ENCODE measurements at places on chromosomes 13 and 19.

- no peak overlapping the region for H3K27ac ChIP-seq
- peak; percentile 69 for DNase-seq
- no peak overlapping the region for H3K4me3 ChIP-seq
- H3K4me1 ChIP-seq, result no peaks in the 10 kb centered on the region
Observed at GRCh38 chr13:75960538-75960994, 324.4 kb downstream of the LMO7 start.

GRCh38 chr19:9986787-9987281, 23.5 kb downstream of the COL5A3 start:
- H3K4me1 ChIP-seq, result no peaks in the 10 kb centered on the region
- no peak overlapping the region for H3K27ac ChIP-seq
- no peak overlapping the region for H3K4me3 ChIP-seq
- H3K27me3 ChIP-seq, result peaks cover 13% of the 10 kb centered on the region
- no peaks in the 10 kb centered on the region for H3K36me3 ChIP-seq

DNA sequence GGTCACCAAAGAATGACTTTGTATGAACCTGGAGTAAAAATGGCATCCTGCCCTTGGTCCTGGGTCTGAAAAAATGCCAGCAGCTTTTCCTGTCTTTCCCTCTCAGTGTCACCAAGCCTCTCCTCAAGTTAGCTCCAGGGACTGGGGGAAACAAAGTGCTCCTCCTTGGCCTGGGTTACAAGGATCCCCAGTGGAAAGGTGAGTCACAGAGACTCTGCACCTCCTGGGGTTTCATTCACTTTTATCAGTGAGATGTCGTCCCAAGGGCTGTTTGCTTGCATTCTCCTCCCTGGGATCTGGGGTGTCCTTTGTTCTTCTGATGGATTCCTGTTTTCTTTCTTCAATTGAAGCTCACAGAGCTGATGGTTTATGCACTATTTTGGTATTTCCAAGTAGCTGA, 93.2 kb upstream of the CSNK1A1L start:
- no peaks in the 10 kb centered on the region for H3K27me3 ChIP-seq
- H3K4me1 ChIP-seq, result no peaks in the 10 kb centered on the region

- no peaks in the 10 kb centered on the region for H3K4me1 ChIP-seq
- no peaks in the 10 kb centered on the region for H3K27me3 ChIP-seq
- no peak overlapping the region for H3K27ac ChIP-seq
- H3K4me3 ChIP-seq, result no peak overlapping the region
Observed at GRCh38 chr19:52198678-52199077, 8.8 kb downstream of the PPP2R1A start.

GRCh38 chr19:16077984-16078758, 1.9 kb downstream of the TPM4 start:
- H3K4me3 ChIP-seq, result peak overlapping the region; percentile 85
- H3K36me3 ChIP-seq, result peaks cover 9% of the 10 kb centered on the region
- H3K27me3 ChIP-seq, result no peaks in the 10 kb centered on the region
- no peak for DNase-seq
- H3K4me1 ChIP-seq, result peaks cover 13% of the 10 kb centered on the region

DNA sequence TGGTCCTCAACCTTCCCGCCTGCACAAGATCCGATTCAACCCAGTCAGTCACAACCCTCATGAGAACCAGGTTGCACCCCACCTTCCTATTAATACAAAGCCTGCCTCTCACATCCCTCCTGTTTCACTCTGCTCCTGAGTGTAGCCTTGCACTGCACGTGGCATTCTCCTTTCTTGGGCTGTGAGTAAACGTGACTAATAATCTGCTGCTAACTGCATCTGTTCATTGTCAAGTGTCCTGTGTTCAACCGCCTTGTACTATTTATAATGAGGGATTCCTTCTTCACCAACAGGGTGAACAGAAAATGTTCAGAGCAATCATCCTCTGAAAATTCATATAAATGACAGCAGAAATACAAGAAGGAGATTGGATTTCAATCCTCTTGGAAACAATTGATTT, 1608.2 kb downstream of the SLITRK5 start:
- no peaks in the 10 kb centered on the region for H3K36me3 ChIP-seq
- no peaks in the 10 kb centered on the region for H3K27me3 ChIP-seq
- H3K27ac ChIP-seq, result no peak overlapping the region
- no peak overlapping the region for H3K4me3 ChIP-seq

DNA sequence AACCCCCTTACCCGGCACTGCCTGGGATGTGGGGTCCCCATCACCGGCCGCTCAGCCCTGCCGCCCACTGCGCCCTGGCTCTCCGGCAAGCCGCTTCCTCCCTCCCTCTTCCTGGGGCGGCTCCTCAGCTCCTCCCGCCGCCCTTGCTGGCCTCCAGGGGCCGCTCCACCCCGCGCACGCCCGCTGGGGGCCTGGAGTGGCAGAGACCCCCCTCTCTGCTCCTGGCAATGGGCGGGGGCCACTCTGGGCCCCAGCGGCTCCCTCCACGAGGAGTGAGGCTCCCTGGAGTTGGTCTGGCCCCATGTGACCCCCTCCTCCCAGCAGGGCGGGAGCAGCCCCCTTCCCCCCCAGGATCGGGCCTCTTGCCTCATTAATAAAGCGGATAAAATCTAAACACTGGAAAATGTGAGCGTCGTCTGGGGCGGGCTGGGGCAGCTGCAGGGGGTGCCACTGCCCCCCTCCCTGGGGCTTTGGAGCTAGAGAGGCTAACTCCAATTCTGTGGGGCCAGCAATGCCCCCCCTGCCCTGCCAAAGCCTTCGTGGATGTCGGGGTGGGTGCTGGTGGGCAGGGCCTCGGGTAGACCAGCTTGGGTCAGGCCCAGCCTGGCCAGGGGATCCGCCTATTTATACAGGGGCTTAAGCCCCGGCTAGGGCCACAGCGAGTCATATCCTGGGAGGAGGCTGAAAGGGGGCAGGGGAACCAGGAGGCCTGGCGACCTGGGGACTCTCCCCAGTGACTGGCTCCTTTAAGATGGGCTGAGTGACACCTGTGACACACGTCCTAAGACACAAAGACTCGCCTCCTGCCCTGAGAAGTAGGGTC, at the start of gene PTGER1:
PTGER1 (minus strand) TSS at position 104 of the 823 bp plus-strand sequence. CDS start 1,034 bp downstream, outside the sequence.
- H3K4me1 ChIP-seq, result peaks cover 47% of the 10 kb centered on the region
- no peak within 1 kb of the TSS for H3K27ac ChIP-seq
- H3K36me3 ChIP-seq, result peaks cover 12% of the 10 kb centered on the region
- peak; percentile 51 for DNase-seq
- peak within 1 kb of the TSS; percentile 48 for H3K4me3 ChIP-seq

GRCh38 chr13:59873856-59874255, 289.9 kb downstream of the DIAPH3 start:
- peaks cover 6% of the 10 kb centered on the region for H3K36me3 ChIP-seq
- no peak for DNase-seq

DNA sequence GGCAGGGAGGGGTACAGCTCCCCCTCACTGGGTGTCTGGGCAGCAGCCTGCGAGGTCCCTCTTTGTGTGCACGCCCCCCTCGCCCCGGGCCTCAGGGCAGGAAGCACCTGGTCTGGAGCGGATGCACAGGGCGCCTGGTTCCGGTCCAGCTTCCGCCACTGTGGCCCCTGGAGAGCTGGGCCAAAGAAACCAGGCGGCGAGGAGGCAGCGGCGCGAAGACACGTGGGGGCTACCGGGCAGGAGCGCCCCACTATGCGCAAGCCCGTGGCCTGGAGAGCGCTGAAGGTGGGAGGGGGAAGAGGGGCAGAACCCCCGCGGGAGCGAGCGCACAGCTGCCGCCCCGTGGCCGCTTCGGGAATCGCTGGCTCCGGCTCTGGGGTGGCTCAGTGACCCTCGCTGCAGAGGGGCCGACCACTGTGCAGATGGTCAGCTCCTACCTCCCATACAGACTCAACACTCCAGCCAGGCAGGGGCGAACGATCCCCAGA, 1.7 kb upstream of the LYL1 start:
- H3K27ac ChIP-seq, result peak overlapping the region; percentile 95
- DNase-seq, result peak; percentile 99
- peaks cover 5% of the 10 kb centered on the region for H3K36me3 ChIP-seq
- no peaks in the 10 kb centered on the region for H3K27me3 ChIP-seq

GRCh38 chr13:49636705-49637104, 8.4 kb downstream of the ARL11 start:
- no peaks in the 10 kb centered on the region for H3K27me3 ChIP-seq
- H3K27ac ChIP-seq, result no peak overlapping the region
- no peak overlapping the region for H3K4me3 ChIP-seq
- H3K36me3 ChIP-seq, result peaks cover 6% of the 10 kb centered on the region
- DNase-seq, result no peak

DNA sequence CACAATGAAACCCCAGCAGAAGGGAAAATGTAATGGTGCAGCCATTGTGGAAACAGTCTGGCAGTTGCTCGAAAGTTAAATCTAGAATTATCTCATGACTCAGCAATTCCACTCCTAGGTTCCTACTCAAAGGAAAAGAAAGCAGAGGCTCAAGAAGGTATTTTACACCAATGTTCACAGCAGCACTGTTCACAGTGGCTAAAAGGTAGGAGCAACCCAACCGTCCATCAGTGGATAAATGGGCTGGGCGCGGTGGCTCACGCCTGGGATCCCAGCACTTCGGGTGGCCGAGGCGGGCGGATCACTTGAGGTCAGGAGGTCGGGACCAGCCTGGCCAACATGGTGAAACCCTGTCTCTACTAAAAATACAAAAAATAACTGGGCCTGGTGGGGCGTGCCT, 25.9 kb downstream of the ZFR2 start:
- DNase-seq, result peak; percentile 24
- H3K27me3 ChIP-seq, result no peaks in the 10 kb centered on the region
- no peak overlapping the region for H3K27ac ChIP-seq
- H3K4me1 ChIP-seq, result no peaks in the 10 kb centered on the region
- H3K4me3 ChIP-seq, result no peak overlapping the region

DNA sequence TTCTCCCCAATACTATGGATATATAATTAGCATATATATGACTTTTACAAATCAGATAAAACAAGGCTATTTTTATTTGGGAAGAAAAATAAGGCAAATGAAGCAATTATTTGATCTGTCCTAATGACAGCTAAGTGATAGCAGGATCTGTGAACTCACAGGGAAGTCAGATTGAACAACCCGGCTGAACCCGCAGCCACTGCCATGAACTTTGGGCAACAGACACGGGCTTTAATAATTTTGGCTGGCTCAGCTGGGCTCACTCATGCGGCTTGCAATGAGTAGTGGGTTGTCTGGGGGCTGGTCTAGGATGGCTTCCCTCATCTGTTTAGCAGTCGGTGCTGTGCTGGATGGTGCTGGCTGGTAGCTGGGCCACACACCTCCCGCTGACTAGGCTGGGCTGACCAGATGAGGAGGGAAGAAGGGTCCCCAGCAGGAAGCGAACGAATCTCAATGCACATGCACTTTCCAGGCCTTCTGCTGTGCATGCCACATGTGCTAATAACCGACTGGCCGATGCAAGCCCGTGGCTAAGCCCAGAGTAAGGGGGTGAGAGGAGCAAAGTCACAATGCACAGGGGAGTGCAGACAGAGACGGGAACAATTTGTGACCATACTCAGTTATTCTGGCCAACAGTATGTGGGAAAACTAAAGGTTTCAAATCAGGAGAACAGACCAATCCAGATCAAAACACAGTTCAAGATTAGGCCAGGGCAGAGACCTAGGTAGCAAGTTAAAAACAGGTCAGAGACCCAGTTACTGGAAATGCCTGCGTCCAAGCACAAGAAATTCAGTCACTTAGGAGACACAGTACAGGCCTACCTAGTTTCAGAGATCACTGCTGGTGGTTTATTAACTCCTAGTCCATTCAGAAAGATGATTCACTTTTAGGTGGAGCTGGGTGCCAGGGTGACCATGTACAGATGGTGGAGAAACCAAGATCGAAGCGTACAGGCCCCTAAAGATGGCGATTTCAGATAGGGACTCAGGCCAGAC, 22.3 kb downstream of the CRYL1 start:
- no peaks in the 10 kb centered on the region for H3K27me3 ChIP-seq
- DNase-seq, result no peak
- no peak overlapping the region for H3K27ac ChIP-seq
- peaks cover 3% of the 10 kb centered on the region for H3K36me3 ChIP-seq

DNA sequence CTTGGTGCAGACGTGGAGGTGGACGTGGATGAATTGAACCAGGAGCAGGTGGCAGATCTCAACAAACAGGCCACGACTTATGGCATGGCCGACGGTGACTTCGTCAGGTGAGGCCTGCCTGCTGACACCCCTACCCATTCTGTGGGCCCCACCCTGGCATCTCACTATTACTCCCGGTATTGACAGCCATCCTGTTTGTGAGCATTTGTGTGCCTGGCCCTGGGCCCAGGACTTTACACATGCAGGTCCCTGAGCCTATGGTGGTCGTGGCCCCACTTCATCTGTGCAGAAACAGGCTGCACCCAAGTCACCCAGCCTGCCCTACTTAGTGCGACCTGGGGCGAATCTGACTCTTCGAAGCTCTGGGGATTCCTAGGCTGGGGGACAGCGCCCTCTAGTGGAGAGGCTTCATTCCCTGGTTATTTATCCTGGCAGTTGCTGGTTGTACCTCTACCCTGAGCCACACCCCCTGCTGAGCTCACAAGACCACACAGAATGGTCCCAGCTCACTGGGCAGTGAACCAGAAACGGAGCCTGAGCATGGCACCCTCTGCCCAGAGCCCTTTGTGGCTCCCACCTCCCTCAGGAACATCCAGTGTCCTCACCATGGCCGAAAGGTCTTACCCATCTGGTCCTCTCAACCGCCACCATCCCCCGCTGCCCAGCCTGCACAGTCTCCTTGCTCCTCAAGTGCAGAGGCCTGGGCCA, 16.9 kb downstream of the ZNF296 start:
- H3K36me3 ChIP-seq, result peaks cover 21% of the 10 kb centered on the region
- no peak overlapping the region for H3K27ac ChIP-seq
- peak; percentile 92 for DNase-seq
- H3K4me1 ChIP-seq, result no peaks in the 10 kb centered on the region
- H3K4me3 ChIP-seq, result no peak overlapping the region

- H3K4me3 ChIP-seq, result no peak overlapping the region
- peaks cover 30% of the 10 kb centered on the region for H3K4me1 ChIP-seq
- DNase-seq, result peak; percentile 50
- H3K27ac ChIP-seq, result no peak overlapping the region
Observed at GRCh38 chr19:47032171-47032811, 12.7 kb downstream of the NPAS1 start.

DNA sequence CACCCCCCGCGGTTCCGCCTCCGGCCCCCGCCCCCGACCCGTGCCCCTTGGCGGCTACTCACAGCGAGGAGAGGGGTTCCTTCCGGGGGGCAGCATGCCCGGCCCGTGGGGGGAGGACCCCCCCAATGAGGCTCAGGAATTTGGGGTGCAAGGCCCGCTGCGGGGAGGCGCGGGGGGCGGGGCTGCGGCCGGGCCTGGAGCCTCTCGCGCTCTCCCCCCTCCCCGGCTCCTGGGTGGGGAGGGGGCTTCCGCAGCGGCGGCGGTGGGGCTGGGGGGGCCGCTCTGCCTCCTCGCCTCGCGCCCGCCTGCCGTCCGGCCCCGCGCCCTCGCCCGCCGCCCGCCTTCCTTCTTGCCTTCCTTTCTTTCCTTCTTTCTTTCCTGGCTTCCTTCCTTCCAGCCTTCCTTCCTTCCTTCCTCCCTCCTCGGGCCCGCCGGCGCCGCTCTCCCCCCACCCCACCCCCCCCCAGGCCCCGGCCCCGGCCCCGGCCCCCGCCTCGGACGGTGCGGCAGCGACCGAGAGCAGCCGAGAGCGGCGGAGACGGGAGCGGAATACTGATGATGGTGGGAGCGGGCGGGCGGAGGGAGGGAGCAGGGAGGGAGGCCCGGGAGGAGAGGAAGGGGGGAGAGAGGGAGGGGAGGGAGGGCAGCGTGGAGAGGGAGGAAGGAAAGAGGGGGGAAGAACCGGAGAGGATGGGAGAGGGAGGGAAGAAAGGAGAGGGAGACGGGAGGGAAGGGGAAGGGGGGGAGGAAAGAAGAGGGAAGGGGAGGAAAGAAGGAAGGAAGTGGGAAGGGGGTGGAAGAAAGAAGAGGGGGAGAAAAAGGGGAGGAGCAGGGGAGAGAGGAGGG, at the start of gene LRRC4B:
LRRC4B (minus strand) TSS at position 554 of the 846 bp plus-strand sequence. CDS start 19,597 bp downstream, outside the sequence.
- DNase-seq, result no peak
- no peak within 1 kb of the TSS for H3K4me3 ChIP-seq
- H3K36me3 ChIP-seq, result no peaks in the 10 kb centered on the region
- H3K4me1 ChIP-seq, result no peaks in the 10 kb centered on the region

- peak; percentile 71 for DNase-seq
- H3K4me3 ChIP-seq, result no peak overlapping the region
- peaks cover 13% of the 10 kb centered on the region for H3K36me3 ChIP-seq
- no peaks in the 10 kb centered on the region for H3K4me1 ChIP-seq
Observed at GRCh38 chr19:42295831-42296525, 6.0 kb upstream of the PRR19 start.

All from common myeloid progenitor, CD34-positive (primary cell).